ENCODE measurements at places on chromosomes 6 and 20.

GRCh38 chr6:85551264-85551663 is 42.4 kb downstream of the SNX14 start:
- no peak for DNase-seq

- no peak for DNase-seq
Observed at GRCh38 chr6:3960754-3961361, 111.7 kb downstream of the FAM50B start.

DNA sequence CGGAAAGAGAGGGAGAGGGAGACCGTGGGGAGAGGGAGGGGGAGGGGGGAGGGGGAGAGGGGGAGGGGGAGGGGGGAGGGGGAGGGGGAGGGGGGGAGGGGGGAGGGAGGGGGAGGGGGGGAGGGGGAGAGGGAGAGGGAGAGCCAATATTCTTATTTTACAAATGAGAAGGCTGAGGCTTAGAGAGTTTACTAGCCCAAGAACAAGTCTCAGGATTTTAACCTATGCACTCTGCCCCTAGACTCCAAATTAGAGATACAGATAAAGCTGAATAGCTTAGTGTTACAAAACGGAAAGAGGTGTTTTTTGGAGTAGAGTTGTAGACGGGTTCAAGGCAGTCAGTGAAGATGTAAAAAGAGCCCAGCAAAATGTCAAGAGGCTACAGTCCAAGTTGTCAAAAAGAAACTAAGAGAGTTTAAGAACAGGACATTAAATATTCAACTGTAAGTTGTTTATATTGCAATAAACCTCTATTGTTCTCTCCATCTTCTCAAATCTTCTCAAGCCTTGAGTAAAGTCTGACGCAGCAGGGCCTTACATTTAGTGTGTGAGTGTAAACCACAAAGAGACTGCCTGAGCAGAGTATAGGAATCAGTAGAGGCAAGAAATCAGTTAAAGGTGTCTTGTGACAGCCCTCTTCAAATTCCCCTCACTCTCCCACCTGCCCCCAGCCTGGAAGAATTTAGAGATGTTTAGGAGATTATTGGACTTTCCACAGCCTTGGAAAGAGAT is 34.9 kb upstream of the AKIRIN2 start:
- DNase-seq = no peak

GRCh38 chr6:25053875-25054371 is 118.2 kb upstream of the RIPOR2 start:
- DNase-seq = peak; percentile 63

- DNase-seq = no peak
Observed at GRCh38 chr6:40714143-40714542, 127.0 kb upstream of the LRFN2 start.

DNA sequence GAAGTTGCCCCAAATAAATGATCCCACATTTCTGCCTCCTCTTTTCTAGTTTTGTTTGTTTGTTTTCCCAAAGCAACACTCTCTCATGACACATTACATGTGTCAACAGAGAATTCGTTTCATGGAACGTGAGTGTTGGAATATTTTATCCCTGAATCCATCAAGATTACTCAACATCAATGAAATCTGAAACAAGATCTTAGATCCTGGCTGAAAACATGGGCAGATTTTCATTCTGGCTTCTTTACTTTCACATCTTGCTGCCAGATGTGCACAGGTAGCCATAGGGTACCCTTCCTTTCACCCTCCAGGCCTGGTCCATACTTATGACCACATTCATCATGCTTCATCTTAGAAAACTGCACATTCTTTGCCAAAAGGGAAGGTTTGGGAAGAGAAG is 347.0 kb downstream of the DOK5 start:
- DNase-seq = no peak

GRCh38 chr6:19327241-19327640 is 509.9 kb upstream of the ID4 start:
- DNase-seq = peak; percentile 11

- DNase-seq = peak; percentile 70
Observed at GRCh38 chr6:134347885-134348805, 30.2 kb upstream of the SGK1 start.

DNA sequence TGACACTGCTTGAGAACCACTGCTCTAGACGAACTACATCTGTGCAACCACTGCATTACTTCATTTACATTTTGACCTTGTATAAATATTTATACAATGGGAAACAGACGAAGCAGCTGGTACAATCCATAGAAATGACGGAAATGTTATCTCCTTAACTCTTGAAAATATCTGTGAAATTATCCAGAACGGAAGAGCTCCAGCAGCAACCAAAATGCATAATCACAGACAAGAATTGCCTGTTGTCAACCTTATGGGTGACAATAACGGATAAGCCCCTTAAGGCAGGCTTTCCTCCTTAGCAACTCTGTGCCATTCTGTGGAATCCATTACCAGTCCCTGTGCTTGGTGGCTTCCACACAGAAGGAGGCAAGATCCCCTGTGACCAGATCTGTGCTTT is 115.4 kb downstream of the DTNBP1 start:
- no peak for DNase-seq

GRCh38 chr20:10531848-10532247 is 96.7 kb downstream of the SLX4IP start:
- no peak for DNase-seq

DNA sequence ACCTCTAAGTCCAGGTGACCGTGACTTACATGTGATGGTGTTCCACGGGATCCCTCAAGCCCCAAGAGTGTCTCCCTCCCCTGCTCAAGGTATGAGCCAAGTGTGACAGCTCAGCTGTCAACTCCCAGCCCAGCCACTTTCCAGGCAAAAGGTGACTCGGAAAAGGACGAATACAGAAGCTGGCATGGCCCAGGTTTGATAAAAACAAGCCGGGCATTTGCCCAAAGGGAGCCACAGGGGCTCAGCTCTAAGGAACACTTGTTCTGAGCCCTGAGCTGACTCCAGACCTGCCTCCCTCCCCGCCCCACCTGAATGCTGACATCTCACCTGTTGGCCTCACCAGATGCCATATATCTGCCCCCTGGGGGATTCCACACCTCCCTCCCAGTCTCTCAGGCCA is 43.0 kb upstream of the BPIFA2 start:
- DNase-seq = no peak

GRCh38 chr6:166619912-166620311 is 7.1 kb downstream of the RPS6KA2 start:
- DNase-seq = peak; percentile 81

DNA sequence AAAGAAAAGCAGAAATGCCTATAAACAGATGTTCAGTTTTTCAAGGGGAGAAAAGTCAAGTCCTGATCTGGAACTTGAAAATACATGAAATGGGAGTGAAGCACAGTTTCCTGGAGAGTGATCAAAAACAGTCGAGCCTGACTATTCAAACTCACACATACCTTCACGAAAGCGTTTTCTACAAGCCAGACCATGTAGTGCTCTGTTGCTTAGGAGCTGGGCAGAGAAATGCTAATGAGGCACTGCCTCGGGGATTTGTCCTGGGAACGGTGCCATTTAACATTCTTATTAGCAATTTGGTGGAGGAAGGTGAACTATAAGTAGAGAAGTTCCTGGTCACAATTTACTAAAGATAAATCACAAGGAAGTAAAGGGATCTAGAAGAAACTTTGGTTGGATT is 5.9 kb downstream of the NHSL1 start:
- DNase-seq = peak; percentile 30

DNA sequence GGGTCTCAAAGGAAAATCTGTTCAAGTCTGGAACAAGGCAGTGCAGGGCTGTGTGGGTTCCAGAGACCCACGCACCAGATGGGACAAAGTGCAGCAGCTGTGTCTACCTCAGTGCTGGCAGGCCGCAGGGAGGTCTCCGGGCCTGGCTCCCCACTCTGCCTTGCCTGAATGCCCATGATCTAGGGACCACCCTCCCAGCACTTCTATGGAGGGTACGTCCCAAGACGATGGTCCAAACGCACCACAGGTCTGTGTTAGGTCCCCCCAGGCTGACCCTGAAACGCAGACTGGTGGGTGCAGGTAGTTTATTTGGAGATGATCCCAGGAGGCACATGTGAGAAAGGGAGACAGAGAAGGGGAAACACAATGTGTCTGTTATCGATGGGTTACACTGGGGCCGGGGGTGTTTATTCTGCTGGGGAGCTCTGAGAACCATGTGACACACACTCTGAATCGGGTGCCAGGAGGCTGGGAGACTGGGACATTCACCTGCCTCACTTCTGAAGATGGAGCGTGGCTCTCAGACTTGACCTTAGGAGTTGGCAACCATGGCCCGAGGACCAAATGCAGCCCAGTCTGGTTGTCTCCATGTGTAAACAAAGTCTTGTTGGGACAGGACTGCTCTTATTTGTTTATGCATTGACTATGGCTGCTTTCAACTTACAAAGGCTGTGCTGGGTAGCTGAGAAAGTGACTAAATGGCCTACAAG is 21.7 kb downstream of the CST9L start:
- DNase-seq = no peak

DNA sequence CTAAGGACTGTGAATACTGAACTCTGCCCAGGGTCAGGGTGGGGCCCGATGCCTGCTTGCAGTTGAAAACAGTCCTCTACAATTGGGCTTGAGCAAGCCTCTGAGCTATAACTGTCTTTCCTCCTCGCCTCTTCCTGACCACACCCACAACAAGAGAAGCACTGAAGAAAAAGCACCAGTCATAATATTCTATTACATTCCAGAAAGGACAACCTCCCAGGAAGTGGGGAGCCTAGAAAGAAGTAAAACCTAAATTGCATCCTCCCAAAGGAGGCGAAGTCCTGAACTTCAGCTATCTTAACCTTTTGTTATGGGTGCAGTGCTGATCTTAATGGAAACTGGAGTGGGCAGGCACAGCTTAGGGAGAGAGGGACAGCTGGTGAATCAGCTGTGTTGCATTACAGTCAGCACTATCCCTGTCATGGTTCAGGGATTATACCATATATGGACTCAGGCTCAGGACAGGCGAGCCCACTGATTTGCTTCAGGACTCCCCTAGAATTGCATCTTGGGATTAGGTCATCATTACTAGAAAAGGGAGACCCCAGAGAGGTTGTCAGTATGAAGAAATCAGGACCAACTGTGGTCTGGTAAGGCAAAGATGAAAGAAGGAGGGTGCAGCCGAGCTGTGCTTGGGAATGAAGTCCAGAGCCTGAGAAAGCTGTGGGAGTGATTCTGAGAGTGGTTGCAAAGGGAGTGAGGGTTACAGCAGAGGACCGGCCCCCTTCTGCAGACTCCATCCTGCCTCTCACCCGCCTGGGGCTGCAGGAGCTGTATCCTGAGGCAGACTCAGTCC is 18.3 kb upstream of the TRAM2 start:
- DNase-seq = peak; percentile 81

GRCh38 chr6:31368461-31368860 is 11.5 kb upstream of the HLA-B start:
- no peak for DNase-seq

GRCh38 chr6:118712969-118713368 is 61.6 kb upstream of the CEP85L start:
- DNase-seq = peak; percentile 75

- DNase-seq = no peak
Observed at GRCh38 chr20:5626603-5627002, 123.6 kb upstream of the SHLD1 start.

- DNase-seq = peak; percentile 40
Observed at GRCh38 chr20:25695532-25696370, 902 bp downstream of the ZNF337 start.

DNA sequence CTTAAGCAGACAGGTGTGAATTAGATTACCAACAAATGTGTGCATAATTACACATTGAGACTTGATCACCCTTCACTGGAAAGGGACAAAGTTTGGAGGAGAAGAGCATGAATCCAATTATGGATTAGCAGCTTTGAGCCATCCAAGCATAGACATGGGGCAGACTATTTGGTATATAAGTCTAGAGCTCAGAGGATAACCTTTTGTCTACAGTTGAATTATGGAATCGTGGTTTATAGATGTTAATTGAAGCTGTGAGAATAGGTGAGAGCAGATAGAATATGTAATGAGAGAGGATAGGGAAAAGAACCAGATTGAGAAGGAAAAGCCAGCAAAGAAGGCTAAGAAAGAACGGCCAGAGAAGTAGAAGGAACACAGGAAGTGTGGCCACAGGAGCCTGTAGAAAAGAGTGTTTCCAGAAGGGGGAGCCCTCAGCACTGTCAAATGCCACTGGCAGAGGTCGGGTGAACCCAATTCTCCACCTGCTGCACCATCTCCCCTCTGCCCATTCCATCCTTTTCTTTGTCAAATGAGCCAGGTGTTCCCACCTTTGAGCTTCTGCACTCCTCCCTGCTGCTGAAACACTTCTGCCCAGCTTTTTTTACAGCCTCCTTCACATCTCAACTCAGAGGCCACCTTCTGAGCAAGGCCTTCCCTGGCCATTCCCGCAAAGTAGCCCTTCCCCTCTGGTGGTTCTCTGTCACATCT is 7.3 kb downstream of the DNTTIP1 start:
- peak; percentile 71 for DNase-seq

GRCh38 chr20:2576317-2576727 is 39.9 kb downstream of the TMC2 start:
- no peak for DNase-seq

GRCh38 chr6:54586251-54586650 is 260.3 kb upstream of the FAM83B start:
- DNase-seq = peak; percentile 39

GRCh38 chr6:3803627-3804468 is 45.3 kb upstream of the FAM50B start:
- peak; percentile 84 for DNase-seq

DNA sequence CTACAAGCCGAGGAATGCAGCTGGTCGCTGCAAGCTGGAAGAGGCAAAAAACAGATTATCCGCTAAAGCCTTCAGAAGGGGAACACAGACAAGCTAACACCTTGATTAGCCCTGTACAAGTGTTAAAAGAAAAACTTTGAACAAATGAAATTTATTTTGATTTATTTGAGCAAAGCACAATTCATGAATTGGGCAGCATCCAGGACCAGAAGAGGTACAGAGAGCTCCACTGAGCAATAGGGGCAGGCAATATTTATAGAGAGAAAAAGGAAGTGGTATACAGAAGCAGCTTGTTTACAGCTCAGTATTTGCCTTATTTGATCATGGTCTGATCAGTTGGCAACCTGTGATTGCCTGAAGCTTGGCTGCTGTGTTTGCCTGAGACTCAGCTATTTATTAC is 17.6 kb downstream of the HLA-DOB start:
- no peak for DNase-seq

GRCh38 chr6:168574699-168575195 is 133.8 kb downstream of the SMOC2 start:
- DNase-seq = no peak

GRCh38 chr6:148716811-148717210 is 30.0 kb upstream of the UST start:
- DNase-seq = peak; percentile 23

GRCh38 chr6:99603421-99604165 is 3.0 kb upstream of the PRDM13 start:
- peak; percentile 44 for DNase-seq

- DNase-seq = peak; percentile 70
Observed at GRCh38 chr6:4460586-4461475, 315.4 kb upstream of the CDYL start.

GRCh38 chr6:114039841-114040240 is 68.9 kb upstream of the HDAC2 start:
- DNase-seq = no peak

GRCh38 chr6:90868656-90869055 is 281.8 kb upstream of the MAP3K7 start:
- no peak for DNase-seq

DNA sequence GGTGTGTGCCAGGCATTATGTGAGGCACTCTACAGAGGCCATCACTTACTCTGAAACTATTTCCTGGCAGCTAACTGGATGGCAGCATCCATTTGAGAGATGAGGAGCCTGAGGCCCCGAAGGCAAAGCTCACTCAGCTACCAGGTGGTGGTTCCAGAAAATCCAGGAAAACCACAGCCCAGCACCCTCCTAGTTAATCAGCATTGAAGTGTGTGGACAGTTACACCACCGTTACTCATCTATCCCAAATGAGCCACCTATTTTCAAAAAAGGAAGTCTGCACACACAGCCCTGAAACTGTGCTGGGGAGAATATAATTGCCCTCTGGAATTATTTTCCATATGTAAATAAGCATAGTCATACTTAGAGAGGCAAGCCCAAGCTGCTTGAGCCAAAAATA is 67.4 kb downstream of the CNBD2 start:
- DNase-seq = peak; percentile 17
